Inflammatory macrophage treated with lipopolysaccharide for 4 hours (primary cell): ENCODE measurements at places on chromosomes 7 and 10.

GRCh38 chr10:116972131-116972530, 32.9 kb downstream of the SHTN1 start:
- no peak for DNase-seq

GRCh38 chr7:150324373-150324961, 1.1 kb upstream of the ACTR3C start:
- DNase-seq = peak; percentile 17

- DNase-seq = no peak
Measured at GRCh38 chr10:117755659-117756014, 213.1 kb downstream of the EMX2 start.

DNA sequence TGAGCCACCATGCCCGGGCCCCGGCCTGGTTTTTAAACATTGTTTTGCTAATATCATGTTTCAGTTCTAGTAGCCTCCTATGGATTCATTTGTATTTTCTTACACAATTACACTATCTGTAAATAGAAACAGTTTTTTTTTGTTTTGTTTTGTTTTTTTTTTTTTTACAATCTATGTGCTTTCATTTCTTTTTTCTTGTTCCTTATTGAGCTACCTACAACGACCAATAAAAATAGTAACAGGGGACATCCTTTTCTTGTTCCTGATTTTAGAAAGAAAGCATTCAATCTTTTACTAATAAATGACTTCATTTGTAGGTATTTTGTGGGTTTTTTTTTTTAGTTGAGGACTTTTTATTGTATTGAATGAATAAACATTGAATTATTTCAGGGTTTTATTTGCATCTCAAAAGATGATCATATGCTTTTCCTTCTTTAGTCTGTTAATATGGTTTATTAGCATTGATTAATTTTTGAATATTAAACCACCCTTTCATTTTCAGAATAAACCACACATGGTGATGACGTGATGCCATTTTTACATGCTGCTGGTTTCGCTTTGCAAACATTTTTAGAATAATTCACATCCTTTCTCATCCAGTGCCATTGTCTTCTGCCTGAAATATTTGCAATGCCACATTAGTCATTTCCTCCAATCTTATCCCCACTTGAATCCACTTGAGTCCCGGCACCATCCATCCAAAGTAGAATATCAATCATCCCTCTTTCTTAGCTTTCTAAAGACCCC, 18.1 kb upstream of the AKR1E2 start:
- peak; percentile 59 for DNase-seq

DNA sequence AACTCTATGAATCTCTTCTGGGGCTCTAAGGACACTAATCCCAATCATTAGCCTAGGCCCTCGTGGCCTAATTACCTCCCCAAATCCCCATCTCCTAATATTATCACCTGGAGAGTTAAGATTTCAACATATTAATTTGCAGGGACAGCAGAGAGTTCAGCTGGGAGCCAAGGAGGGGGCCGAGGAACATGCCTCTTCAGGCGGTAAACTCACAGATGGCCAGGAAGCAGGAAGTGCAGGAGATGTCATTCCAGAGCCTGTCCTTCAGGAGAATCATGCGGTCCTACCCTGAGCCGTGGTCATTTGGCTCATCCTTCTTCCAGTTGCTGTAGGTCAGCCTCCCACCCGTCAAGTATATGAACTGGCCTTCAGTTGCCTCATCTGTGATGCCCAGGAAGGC, 21.9 kb upstream of the SFTPA2 start:
- DNase-seq = no peak

DNA sequence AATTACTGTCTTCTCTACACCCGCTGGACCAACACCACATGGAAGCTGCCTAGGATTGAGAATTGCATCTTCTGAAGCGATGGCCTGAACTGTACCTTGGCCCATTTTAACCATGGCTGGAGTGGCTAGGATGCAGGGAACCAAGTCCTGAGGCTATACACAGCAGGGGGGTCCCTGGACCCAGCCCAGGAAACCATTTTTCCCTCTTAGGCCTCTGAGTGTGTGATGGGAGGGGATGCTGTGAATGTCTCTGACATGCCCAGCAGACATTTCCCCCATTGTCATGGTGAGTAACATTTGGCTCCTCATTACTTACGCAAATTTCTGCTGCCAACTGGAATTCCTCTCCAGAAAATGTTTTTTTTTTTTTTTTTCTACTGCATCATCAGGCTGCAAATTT, 822.7 kb downstream of the PCDH15 start:
- no peak for DNase-seq

GRCh38 chr7:11593322-11593721, 238.7 kb downstream of the THSD7A start:
- DNase-seq = no peak
